ENCODE measurements at places on chromosomes 7 and 10. TPM values are rescaled to one million over a fixed set of nuclear protein-coding genes. Genes with fewer than 3 reads are reported as not detected.

DNA sequence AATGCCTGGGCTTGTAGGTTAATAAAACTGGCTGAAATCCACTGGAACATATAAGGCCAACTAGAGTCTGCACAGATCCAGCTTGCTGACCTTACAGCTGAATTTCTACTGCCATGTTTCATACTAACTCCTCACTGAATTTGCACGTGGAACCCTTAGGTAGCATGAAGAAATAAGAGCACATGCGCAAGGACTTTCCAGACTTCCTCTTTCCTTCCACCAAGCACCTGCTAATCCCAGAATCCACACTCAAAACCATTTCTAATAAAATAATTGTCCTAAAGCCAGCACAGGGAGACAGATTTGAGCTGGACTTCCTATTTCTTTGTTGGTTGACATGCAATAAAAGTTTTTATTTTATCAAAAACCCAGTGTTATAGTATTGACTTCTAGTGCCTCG, 46.8 kb downstream of the NPVF start:
- no peak for DNase-seq

DNA sequence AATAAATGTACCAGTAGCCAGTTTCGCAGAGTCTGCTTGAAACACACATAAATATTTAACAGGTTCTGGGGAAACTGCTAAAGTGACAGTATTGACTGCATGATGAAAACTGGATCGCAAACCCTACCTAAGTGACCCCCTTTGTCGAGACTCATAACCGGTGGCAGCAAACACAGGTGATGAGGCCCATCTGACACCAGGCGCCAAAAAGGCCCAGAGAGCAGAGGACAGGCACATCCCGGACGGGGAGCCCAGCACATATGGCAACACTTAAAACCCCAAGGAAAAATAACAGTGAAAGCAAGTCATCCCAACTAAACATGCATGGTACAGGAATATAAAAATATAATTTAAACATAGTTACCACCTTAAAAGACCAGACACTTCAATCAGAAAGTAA, 62.4 kb downstream of the GRB10 start:
- DNase-seq: no peak

- DNase-seq: peak; percentile 21
These were observed 98.3 kb downstream of the MKLN1 start for GRCh38 chr7:131425992-131426391.

Gene BLNK
- 59.3 TPM for polyA plus RNA-seq

GRCh38 chr10:88070080-88070880, 206.9 kb downstream of the PTEN start:
- no peak for DNase-seq

Gene SLC13A1
- polyA plus RNA-seq: 19.3 TPM

GRCh38 chr10:132458586-132459300, 61.7 kb downstream of the PWWP2B start:
- no peak for DNase-seq

DNA sequence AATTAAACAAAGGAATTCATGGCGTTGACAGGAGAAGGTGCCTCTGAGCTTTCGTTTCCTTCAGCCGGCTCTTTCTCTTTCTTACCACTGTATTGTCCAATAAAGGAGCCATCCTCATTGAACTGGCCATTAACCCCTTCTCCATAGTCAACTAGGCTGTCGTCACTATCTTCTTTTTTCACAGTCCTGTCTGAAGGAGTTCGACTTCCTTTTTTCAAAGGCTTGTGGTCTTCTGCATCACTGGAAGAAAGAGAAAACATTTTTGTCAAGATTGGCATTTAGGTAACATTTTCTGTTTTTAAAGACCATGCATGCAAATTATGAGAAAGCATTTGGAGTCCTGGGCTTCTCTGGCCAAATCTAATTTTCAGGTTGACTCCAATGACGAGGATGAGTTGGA, 19.7 kb upstream of the LAMB4 start:
- DNase-seq: no peak

- DNase-seq: no peak
These were observed 53.1 kb upstream of the CXCL12 start for GRCh38 chr10:44437840-44438511.

GRCh38 chr7:101790566-101791293, 26.7 kb upstream of the CUX1 start:
- DNase-seq: no peak

DNA sequence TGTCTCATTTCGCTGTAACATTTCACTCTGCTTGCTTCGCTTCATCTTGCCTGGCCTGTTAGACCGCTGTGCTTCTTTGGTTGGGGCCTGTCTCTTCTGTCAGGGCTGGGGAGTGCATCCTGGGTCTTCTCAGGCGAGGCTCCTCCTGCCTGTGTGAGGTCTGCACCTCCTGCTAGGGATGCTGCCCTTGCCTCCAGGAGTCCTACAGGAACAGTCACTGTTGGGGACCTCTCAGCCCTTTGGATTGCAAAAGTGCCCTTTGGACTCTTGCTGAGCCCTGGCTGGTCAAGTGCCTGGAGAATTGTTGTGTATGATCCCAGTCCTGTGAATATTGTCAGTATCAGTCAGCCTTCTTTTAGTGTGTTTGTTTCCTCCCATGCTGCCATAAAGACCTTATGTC, 84.1 kb downstream of the MDFIC start:
- DNase-seq: no peak

Gene PITX3
- polyA plus RNA-seq: 1.2 TPM

GRCh38 chr10:78777466-78777865, 291.3 kb upstream of the ZMIZ1 start:
- DNase-seq: no peak

DNA sequence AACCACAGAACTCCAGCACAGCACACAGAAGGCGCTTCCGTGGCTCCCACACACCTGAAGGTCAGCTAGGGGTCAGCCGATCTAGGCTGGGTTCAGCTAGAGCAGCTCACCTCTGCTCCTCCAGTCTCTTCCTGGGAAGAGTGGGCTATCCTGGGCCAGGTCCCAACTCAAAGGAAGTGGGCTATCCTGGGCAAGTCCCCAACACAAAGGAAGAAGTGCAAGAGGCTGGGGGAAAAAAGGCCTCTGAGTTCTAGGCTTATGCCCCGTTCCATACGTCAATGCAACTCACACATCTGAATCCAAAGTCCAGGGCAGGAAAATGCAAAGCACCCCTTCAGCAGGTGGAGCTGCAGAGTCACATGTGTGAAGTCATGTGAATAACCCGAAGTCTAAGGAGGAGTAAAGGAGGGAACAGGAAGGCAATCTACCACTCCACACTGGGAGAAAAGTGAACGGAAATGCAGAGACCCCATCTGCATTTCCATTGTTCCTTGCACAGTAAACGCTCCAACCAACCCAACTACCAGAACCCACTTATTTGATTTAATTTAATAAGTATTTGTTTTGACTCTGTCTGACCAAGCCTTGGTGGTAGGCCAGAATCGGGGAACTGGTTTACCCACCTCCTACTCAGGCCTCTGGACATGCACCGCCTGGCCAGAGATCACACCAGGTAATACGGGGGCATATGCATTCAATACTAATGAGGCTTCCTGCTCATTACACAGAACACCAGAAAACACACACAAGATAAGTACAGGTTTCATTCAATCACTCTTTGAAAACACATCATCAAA, 95.5 kb upstream of the RNF32 start:
- DNase-seq: no peak

Measured in renal pelvis (tissue), 12 donors.